ENCODE measurements at places on chromosomes 13 and 19.

DNA sequence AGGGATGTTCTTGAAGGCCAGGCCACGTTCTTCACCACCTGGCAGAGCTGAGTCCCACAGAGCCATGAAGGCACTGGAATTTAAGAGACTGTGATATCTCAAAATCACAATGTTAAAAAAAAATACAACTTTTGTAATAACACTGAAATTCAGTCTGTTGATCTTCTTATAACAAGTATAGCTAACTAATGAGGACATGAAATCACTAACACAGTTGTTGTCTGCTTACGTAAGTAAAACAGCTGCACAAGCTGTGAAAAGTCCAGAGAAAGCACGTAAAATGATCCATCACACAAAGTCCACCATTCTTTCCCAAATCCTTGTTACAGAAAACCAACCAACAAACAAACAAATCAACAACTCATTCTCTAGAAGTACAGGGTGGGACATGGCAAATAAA is 32.9 kb downstream of the FLT3 start:
- no peak for DNase-seq

DNA sequence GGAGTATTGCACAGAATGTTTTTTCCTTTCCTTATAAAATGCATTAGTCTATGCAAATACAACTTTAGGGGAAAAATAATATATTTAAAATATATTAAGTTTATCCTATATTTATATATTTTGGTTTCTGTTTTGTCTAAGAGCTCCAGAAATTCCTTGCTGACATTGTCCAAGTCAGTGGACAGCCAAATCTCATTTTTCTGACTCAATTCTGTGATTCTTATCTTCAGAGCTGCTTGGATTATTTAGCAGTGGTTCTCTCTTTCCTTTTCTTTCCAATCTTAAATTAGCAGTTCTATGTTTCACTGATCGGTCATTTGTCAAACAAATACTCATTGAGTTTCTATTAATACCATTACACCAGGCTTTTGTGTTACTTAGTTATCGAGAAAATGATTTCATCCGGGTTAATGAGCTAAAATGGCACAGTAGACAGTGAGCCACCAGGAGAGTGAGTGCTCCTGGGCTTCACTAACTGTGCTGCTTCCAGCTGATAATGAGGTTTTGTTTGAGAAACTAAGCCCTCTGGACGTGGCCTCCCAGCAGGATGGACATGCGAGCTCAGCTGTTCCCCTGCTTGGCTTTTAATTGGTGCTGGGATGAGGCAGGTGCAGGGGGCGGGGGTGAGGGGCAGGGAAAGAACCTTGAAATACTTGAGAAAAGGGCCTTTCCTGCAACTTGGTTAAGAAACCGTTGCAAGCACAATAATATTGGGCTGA is 44.0 kb downstream of the ATP11A start:
- no peak for DNase-seq

DNA sequence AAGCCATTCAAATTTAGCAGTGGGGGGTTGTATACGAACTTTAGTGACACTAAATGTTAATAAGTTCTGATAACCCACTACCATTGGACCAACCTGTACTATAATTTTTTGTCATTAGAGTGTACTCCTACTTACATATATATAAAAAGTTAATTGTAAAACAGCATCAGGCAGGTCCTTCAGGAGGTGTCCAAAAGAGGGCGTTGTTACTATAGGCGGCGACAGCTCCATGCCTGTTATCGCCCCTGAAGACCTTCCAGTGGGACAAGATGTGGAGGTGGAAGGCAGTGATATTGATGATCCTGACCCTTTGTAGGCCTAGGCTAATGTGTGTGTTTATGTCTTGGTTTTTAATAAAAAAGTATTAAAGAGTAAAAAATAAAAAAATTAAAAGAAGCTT is 27.5 kb downstream of the SPRYD7 start:
- DNase-seq: peak; percentile 3

DNA sequence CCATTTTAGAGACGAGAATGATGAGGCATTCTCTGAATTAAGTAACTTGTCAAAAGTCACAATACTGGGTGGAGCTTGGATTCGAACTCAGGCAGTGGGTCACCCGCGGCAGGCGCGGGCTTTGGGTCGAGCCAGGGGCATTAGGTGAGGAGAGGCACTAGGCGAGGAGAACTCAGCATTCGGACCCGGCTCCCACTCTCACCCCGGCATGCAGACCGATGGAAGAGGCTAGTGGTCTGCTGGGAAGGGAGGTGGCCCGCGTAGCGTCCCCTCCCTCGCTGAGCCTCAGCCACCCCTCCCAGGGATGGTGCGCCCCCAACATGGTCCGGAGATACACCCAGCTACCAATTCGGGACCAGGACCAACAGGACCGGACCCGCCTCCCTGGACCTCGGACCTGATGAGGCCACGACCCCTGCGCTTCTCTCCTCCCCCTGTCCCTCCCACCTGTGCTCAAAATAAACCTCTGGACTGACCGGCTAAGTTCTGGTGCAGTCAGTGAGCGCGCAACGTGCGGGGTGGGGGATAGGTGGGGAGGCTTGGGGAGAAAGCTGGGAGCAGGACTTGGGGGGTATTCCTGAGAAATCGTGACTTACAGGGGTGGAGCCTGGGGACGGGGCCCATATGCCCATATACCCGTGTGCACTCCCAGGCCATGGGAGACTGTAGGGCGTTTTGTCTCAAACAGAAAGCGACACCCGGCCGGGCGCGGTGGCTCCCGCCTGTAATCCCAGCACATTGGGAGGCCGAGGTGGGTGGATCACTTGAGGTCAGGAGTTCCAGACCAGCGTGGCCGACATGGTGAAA is 1.3 kb upstream of the SNAPC2 start:
- no peak for DNase-seq

- no peak for DNase-seq
Measured at GRCh38 chr13:36992362-36992761, 6.8 kb downstream of the ALG5 start.

DNA sequence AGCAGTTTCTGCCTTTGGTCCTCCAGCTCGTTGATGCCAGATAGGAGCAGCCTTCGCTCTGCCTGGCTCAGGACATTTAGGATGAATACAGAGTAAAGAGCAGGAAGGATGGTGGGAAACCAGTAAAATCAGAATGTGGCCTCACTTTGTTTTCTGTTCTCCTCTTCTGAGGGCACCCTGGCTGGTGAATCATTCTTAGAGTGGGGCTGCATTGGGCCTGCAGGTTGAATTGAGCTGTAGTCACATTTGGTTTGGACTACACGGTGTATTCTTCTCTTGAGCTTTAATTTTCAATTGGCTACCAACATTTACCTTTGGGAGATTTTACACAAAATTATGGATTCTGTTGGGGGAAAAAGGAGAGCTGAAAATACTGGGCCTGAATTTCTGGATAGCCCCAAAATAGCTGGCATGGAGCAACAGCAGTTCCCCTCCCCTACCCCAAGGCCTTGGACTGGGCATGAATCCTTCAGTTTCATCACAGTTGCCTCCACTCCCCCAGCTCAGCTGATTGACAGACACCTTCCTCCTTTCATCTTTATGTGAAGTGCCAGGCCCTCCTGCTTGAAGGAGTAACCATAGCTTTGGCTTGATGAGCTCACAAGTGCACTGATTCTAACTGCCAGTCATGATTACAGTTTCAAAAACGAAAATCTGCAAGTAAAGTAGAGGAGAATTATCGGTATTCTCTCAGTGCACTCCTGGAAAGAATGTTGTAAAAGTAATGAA is 24.3 kb downstream of the ERCC5 start:
- DNase-seq: no peak

- DNase-seq: no peak
Measured at GRCh38 chr13:22736084-22736767, 444.6 kb upstream of the SGCG start.

GRCh38 chr13:51444922-51445321 is 7.9 kb downstream of the INTS6 start:
- DNase-seq: peak; percentile 39

- peak; percentile 72 for DNase-seq
Measured at GRCh38 chr13:44068737-44069136, 189.0 kb downstream of the LACC1 start.

GRCh38 chr13:110034031-110034549 is 247.7 kb upstream of the IRS2 start:
- DNase-seq: no peak

- DNase-seq: peak; percentile 55
Measured at GRCh38 chr13:39684531-39685137, 29.2 kb downstream of the COG6 start.

- no peak for DNase-seq
Measured at GRCh38 chr19:31439270-31439573, 90.0 kb upstream of the TSHZ3 start.

DNA sequence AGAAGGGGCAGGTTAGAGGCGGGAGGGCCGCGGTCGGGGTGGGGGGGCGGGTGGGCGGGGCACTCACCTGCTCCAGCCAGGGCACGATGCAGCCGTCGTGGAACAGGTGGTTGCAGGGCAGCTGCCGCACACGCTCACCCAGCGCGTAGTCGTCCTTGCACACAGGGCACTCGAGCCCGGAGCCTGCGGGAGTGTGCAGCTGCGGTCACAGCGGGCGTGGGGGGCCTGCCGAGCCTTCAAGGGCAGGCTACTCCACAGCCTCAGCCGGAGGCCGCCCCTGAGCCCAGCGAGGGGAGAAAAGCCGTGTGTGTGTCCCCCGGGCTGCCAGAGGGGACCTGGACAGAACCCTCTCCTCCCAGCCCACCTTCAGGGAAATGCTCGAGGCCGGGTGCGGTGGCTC is 8.6 kb downstream of the FGF22 start:
- DNase-seq: no peak

DNA sequence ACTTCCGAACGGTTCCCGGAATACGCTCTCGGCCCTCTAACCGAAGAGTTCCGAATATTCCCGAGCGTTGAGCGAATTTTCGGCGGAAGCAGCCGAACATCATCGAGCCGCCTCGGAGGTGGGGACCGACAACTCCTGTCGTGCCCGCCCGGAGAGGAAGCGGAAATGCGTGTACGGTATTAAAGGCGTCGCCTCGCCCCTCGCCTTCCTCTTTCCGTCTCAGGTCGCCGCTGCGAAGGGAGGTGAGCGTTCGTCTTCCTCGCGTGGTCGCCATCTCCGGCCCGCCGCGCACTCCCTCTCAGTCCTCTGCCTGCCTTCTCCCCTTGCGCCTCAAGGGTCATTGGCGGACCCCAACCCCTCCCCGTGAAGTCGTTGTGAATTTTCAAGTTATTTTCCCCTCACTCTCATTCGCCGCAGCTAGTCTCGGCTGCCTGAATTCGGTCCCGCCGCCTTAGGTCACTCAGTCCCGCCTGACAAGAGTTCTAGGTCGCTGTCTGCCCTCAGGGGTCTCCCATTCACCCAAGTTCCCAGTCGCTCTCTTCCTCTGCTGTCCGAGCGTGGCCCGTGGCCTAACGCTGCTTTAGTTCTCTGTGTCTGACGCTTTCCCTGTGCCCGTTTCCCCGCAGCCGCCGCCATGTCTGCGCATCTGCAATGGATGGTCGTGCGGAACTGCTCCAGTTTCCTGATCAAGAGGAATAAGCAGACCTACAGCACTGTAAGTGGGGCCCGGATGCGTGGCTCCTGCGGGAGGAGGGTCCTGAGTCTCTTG is at the start of gene RPL28:
Gene RPL28, plus strand, starts transcription at position 209 of the 769 bp plus-strand sequence. Its CDS starts 426 bp downstream, at position 635.
- peak; percentile 97 for DNase-seq

GRCh38 chr13:60402022-60402421 is 5.0 kb downstream of the TDRD3 start:
- no peak for DNase-seq

- DNase-seq: no peak
Measured at GRCh38 chr19:48147597-48148175, 22.5 kb downstream of the LIG1 start.

GRCh38 chr13:66972659-66973058 is 257.5 kb downstream of the PCDH9 start:
- no peak for DNase-seq

GRCh38 chr13:30495746-30496145 is 30.0 kb upstream of the HMGB1 start:
- DNase-seq: no peak

DNA sequence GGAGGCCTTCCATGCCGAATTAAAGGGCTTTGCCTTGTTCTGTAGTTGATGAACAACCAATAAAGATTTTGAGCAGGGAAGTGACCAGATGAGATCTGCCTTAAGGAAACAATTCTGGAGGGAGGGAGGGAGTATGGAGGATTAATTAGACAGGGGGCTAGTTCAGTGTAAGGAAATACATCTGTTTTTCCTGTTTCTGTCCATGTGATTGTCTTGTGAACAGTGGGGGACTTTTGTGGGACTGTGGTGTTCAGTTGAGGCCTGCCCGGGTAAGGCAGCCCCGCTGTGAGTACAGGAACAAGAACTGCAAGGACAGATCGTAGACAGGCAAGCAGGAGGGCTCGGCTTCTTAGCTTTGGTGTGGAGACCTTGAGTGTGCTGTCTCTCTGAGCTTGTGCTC is 59.0 kb downstream of the DGKH start:
- no peak for DNase-seq

DNA sequence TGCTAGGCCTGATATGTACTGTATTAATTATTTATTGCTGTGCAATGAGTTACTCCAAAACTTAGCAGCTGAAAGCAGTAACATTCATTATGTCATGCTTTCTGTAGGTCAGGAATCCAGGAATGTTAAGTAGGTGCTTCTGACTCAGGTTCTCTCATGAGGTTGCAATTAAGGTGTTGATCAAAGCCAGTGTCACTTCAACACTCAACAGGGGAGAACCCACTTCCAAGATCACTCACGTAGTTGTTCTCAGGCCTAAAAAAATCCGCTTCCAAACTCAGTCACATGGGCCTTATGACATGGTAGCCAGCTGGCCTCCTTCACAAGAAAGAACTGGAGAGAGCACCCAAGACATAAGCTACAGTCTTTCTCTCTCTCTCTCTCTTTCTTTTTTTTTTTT is 211.1 kb upstream of the NBEA start:
- no peak for DNase-seq

DNA sequence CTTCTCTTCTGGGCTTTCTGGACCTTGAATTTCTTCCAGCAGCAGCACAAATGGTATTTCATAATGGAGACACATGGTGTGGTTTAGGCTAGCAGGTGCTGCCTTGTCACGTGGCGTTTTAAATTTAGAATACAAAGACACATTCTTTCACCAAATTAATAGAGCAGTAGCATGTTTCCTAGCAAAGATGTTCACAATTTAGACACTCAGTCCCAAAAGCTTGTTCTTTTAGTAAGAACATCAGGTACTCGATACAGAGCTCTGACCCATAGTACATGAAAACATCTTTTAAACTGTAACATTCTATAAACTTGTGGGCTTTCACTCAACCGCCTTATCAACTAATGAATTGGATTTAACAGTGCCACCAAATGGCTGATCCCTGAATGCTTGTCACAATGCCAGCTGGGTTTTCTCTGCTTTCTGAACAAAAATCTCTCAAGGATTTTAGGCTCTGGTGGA is 290.1 kb downstream of the DCLK1 start:
- DNase-seq: no peak

DNA sequence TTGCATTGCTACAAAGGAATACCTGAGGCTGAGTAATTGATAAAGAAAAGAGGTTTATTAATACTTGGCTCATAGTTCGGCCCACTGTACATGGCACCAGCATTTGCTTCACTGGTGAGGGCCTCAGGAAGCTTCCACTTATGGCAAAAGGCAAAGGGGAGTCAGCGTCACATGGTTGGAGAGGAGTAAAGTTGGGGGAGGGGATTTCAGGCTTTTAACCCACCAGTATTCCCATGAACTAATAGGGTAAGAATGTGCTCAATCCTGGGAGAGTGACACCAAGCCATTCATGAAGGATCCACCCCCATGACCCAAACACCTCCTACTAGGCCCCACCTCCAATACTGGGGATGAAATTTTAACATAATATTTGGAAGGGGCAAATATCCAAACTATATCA is 82.5 kb upstream of the MYCBP2 start:
- peak; percentile 9 for DNase-seq

- DNase-seq: no peak
Measured at GRCh38 chr19:46574533-46574932, 26.6 kb upstream of the CALM3 start.

- DNase-seq: no peak
Measured at GRCh38 chr19:46660551-46661019, 397 bp downstream of the DACT3 start.

- no peak for DNase-seq
Measured at GRCh38 chr19:19356901-19357566, 36.4 kb downstream of the MAU2 start.

Measured in dermis microvascular lymphatic vessel endothelial cell (primary cell).